ENCODE measurements at places on chromosomes 12 and 14.

DNA sequence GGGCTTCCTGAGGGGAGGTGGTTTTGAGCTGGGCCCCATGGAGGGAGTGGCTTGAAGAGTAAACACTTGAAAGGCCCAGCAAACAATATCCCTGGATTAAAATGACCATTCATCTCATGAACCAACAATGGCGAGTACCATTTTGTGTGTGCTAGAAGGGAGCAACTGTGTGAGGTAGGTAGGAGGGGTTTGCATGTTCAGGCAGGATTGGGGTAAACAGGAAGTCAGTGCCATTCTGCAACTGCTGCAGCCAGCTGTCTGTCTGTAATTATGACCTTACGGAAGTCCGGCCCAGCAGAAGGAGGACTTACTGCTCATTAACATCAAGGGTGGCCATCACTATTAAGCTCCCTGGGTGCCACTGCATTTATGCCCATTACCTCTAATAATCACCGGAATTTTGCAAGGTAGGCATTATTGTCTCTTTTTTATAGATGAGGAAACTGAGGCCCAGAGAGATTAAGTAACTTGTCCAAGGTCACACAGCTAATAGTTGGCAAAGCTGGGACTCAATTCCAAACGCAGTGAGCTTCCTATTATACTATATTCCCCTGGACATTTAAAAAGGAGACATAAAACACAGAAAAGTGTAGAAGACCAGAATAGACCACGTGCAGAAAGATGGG, 16.6 kb upstream of the IFI27L2 start:
- DNase-seq: no peak

DNA sequence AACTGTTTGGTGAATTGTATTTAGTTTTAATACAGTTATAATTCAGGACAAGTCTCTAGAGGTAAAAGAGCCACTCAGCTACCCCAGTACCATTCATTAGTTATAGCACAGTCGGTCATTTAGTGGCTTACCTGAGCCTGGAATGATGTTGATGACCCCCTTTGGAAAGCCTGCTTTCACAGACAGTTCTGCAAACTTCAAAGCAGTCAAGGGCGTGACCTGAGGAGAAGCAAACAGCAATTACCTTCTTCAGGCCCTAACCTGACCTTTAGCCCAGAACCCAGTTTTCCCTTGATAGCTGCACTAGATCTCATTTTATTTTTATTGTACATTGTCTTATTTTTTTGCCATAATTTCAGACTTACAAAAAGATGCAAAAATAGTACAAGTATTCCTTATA, 43.8 kb downstream of the ALDH1L2 start:
- no peak for DNase-seq

DNA sequence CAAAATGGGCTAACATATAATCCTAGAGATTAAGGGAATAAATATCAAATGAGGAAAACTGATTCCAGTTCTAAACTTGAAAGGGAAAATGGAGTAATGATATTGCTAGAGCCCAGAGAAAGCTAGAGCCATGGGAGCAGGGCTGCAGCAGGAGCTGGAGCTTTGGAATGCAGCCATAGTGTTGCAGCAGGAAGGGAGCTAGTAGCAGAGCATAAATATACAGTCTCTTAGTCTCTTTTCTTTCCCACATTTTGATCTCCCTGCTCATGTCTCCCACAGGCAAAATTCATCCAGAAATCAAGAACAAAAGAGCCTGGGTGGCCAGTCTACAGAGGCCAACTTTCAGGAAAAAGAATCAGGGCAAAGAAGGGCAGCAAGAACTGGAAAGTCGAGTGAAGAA, 253.7 kb downstream of the ATXN7L3B start:
- DNase-seq: no peak

- no peak for DNase-seq
These were observed 229.2 kb downstream of the ALX1 start for GRCh38 chr12:85509081-85509856.

- no peak for DNase-seq
These were observed 12.7 kb upstream of the SERPINA1 start for GRCh38 chr14:94401083-94401482.

GRCh38 chr12:11753826-11754225, 104.4 kb downstream of the ETV6 start:
- DNase-seq: no peak
